Right ventricle myocardium superior (tissue), 1 donor: ENCODE measurements at places on chromosomes 3 and 15. TPM values are rescaled to one million over a fixed set of nuclear protein-coding genes. Genes with fewer than 3 reads are reported as not detected.

DNA sequence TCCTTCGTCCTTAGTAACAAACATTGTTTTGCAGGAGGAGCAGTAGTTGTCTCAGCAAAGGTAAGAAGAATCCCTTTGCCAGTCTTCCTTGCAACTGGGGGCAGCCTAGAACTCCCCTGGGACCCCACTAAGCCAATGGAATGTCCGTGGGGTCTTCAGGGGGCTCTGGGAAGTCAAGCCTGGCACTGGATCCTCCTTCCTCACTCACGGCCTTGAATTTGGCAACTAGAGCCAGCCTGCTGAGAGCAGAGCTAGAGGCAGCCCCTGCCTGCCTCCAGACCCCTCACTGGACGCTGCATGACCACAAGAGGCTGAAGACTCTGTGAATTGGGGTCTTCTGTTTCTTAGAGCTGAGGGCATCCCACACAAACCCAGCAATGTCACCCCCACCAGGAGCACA, 18.6 kb upstream of the PRR23E start:
- DNase-seq = no peak

- peak; percentile 79 for DNase-seq
Measured at GRCh38 chr3:176953106-176954060, 243.9 kb downstream of the TBL1XR1 start.

- no peak for DNase-seq
Measured at GRCh38 chr3:138458774-138459499, 24.5 kb downstream of the ESYT3 start.

Gene MASP1
- 144 TPM for total RNA-seq

Gene AADACL2
- total RNA-seq = not detected

DNA sequence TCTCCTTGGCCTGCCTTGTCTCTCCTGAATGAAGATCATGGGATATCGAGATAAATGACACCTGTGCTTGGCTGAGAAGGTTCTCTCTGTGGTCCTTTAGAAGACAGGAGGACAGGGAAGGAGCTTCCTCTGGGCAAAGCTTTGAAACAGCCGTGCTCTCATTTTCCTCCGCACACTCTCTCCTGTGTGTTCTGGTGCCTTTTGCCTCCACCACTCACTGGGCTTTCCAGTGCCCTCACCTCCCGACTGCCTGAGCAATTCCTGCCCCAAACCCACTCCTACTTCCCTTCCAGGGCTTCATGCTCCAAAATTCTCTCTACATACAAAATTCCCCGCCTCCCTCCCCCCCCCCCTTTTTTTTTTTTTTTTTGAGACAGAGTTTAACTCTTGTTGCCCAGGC, 32.3 kb downstream of the UPK1B start:
- DNase-seq = no peak

DNA sequence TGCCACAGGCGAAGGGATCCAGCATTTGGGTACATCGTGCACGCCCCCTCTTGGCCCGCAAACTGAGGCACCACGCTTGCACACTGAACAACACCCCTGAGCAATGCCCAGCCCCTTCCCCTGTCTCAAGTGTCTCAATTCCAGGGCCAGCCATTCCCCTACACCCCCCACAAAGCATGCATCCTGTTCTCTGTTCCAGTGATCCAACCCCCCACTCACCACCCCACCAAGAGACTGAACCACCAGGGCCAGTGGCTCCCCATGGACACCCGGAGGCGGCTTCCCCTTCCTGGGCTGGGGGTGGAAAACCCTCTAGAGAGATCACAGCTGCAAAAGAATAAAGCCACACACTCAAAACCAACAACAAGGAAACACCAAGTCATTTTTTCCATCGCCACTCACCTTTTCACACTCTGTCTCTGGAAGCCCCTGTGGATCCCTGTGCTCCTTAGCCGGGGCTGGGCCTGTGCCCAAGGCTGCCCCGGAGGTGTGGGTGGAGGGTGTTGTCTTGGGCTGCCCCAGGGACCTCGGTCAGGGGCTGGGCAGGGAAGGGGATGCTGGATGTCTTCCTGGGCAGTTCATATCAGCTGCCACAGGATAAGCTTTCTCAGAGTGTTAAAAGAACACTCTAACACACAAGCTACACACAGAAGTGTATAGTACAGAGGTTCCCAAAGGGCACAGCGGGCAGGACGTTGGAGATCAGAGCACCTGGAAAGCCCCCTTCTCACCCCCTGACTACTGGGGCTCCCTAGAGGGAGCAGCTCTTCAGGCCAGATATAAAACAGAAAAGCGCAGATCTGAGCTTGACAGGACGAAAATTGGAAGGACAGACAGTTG, 92.5 kb downstream of the CHSY1 start:
- DNase-seq = no peak

- DNase-seq = no peak
Measured at GRCh38 chr3:74801924-74802323, 187.5 kb upstream of the CNTN3 start.

Gene GAP43
- total RNA-seq = 0.38 TPM

DNA sequence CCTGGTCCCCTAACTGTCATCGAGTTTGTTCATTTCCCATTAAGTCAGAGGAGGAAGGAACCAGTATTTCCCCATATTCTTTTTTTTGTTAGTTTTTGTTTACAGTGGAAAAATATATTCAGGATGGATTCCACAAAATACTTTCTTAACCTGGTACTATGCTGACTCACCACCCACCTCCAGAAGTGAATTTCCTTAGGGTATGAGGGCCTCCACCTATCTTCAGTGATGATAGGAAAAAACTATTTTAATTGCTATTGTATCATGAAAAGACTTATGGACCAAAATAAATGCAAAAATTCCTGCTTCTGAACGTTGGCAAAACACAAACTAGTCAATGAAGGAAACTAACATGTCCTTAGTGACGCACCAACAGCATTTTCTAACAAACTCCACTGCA, 64.2 kb upstream of the FOXP1 start:
- DNase-seq = no peak

Gene ASB7
- total RNA-seq = 5.1 TPM

DNA sequence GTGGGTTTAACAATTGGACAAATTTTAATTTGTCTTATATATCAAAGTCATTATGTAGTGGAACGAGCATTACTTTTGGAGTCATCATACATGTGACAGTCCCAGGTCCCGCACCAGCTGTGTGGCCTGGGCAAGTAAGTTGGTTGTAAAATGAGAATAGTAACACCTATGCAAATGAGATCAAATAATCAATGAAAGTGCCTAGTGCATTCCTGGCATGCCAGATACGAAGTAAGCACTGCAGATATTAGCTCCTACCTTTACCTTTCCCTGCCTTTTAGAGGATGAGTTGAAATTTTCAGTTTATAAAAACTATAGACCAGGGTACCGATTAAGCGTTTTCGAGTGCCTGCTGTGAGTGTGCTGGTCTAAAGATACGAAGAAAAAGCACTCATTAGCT, 134.1 kb downstream of the LRIG1 start:
- no peak for DNase-seq

DNA sequence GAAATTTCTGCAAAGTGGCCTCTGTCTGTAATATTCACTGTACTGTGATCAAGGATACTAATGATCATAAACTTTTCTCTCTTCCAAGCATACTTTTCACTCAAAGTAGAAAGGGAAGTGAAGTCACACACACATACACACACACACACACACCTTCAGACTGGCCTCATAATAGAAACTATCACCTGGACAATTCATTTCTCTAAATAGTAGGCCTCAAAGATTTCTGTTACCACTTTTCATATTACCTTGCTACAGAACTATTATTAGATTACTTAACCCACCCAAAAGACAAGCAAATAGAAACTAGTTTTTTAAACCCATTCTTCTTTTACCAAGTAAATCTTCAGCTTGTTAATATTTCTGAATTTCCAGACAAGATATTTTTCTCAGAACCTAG, 12.2 kb downstream of the CPB1 start:
- no peak for DNase-seq

- DNase-seq = no peak
Measured at GRCh38 chr3:126616931-126617330, 38.0 kb downstream of the TXNRD3 start.

Gene PPP1R14D
- total RNA-seq = not detected

DNA sequence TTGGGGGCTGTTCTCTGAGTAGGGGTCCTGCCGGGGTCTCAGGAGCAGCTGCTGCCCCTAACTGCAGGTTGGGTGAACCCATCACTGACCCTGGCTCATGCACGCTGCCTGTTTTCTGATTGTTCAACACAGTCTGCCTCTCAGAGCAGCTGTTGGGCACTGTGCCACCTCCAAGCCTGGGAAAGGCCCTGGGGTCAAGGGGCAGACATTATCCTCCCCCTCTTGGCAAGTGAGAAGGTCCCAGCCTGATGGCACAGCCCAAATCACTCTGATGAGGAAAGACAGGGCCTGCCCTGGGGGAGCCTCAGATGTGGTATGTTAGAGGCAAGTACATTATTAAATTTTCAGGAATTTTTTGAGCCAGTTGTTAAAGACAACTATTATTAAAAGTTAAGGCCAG, 14.1 kb upstream of the GNAT1 start:
- DNase-seq = peak; percentile 50

GRCh38 chr3:64686446-64686908, 1.3 kb downstream of the ADAMTS9 start:
- DNase-seq = no peak

DNA sequence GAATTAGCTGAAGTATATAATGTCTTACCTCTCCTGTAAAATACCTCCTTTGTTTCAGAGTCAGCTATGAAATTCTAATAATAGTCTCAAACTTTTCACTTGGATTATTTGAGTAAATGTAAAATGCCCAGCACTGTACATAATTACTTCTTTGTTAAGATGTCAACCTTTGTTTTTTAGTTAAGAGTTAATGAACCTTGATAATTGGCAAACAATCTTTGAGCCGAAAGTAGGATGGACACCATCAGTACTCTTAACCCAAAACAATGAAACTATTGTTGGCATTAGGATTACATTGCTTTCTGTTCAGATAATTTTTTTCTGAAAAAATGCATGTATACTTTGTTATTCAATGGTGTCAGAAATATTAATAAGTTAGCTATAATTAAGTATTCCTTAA, 3.0 kb upstream of the NECTIN3 start:
- no peak for DNase-seq

DNA sequence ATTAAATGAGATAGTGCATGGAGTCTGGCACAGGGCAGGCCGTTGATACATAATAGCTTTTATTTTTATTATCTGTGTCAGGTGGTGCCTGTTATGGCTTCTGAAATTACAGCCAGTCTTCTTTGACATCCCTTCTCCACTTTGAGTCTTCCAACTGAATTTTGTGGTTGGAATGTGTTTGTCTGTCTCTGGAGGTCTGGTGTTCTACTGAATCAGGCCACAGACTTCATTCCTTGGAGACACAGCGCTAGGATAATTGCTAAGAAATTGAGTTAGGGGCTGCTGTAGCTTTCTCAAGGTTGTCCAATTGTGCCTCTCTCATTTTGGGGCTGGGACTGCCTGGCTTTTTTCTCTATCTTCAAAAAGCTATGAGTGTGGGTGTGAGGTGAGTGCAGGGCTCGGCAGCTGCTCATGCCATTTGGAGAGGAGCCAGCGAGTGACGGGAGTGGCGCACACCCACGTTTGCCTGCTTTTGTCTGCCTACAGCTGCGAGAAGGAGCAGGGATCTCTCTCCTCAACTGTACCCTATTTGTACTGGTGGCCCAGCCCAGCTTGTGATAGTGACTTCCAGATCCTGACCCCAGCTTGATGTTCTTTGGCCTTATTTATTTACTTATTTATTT, 49.8 kb upstream of the SYN2 start:
- DNase-seq = no peak

Gene POPDC2
- 538 TPM for total RNA-seq

DNA sequence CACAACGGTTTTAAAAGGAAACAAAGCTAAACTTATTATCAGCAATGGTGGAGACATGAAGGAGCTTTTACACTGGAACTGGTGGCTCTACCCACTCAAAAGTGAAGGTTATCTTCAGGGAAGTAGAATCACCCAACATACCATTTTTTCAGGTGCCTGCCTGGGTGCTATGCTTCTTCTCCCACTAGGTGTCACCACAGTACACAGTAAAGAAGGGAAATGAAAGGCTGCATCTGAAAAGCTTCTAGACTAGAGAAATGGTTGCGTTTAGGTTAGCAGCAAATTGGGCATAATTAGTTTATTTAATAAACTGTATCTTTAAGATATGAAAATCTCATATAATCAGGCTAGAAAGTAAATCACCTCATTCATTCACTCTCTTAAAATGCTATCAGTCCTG, 47.0 kb upstream of the SELENOK start:
- DNase-seq = no peak

- DNase-seq = no peak
Measured at GRCh38 chr3:162262129-162262528, 765.5 kb downstream of the OTOL1 start.

Gene SH2D7
- not detected for total RNA-seq
